Foreskin keratinocyte (primary cell): ENCODE measurements at places on chromosomes 3 and 15. TPM values are rescaled to one million over a fixed set of nuclear protein-coding genes. Genes with fewer than 3 reads are reported as not detected.

GRCh38 chr3:177257625-177258024 lies 60.3 kb upstream of the TBL1XR1 start:
- DNase-seq: no peak

GRCh38 chr15:49604625-49605409 lies 15.8 kb downstream of the FAM227B start:
- no peak for DNase-seq

GPX1 gene
- total RNA-seq: 452 and 487 TPM in 2 replicates

- DNase-seq: no peak
These were observed 308.5 kb upstream of the ROPN1 start for GRCh38 chr3:124300416-124300815.

GRCh38 chr3:64023861-64024223 lies 548 bp upstream of the PSMD6 start:
- no peak for DNase-seq

- DNase-seq: no peak
These were observed 171.1 kb upstream of the ICE2 start for GRCh38 chr15:60649845-60650548.

LIPH gene
- total RNA-seq: 0.03 and 0.07 TPM in 2 replicates

SLC27A2 gene
- total RNA-seq: 0.07 and 0.11 TPM in 2 replicates

- DNase-seq: no peak
These were observed 386.1 kb downstream of the PTPRG start for GRCh38 chr3:61947456-61947855.

FGF7 gene
- total RNA-seq: not detected in 2 replicates

DNA sequence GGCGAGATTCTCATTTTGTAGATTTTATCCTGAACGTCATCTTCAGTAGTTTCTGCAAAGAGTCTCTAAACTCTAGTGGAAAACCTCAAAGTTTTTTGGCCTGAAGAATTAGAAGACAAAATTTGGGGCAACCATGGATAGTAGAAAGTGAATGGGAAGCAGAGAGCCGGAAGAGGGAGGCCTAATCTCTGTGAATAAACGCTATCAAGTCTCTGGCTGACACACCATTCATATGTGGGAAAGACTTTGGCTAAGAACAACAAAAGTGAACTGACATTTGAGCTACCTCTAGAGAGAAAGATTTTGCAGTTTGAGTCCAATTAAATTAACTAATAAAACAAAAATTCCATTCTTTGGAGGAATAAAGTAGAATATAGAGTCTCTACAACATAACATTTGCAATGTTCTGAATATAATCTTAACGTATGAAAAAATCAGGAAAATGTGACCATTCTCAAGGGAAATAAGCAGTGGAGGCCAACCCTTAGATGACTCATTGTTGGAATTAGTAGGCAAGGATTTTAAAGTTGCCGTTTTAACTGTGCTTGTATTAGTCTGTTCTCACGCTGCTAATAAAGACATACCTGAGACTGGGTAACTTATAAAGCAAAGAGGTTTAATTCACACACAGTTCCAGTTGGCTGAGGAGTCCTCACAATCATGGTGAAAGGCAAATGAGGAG lies 184.6 kb downstream of the C3orf38 start:
- DNase-seq: no peak

DNA sequence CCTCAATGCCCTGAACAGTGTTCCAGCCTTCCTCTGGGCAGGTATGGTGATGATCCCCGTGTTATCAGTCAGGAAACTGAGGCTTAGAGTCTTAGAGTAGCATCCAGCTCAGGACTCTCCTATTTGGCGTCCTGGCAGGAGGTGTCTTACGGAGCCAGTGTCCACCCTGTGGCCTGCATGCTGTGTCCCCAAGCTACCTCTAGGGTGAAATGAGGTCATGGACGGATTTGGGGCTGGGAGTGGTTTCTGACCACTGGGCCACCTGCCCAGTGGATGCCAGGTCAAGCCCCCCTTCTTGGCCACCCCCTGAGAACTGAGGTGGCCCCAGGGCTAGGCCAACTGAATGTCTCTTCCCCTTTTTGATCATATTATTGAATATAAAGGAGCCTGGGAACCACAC lies 27.2 kb upstream of the SLC6A6 start:
- no peak for DNase-seq

DNA sequence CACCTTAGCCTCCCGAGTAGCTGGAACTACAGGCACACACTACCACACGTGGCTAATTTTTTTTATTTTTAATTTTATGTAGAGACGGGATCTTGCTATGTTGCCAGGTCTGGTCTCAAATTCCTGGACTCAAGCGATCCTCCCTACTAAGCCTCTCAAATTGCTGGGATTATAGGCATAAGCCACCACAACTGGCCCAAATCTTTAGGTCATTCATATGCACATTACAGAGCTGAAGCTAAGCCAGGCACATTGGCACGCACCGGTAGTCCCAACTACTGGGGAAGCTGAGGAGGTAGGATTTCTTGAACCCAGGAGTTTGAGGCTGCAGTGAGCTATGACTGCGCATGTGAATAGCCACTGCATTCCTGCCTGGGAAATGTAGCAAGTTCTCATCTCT lies 265.9 kb downstream of the ZMAT3 start:
- DNase-seq: no peak

RARRES1 gene
- total RNA-seq: not detected in 2 replicates

DNA sequence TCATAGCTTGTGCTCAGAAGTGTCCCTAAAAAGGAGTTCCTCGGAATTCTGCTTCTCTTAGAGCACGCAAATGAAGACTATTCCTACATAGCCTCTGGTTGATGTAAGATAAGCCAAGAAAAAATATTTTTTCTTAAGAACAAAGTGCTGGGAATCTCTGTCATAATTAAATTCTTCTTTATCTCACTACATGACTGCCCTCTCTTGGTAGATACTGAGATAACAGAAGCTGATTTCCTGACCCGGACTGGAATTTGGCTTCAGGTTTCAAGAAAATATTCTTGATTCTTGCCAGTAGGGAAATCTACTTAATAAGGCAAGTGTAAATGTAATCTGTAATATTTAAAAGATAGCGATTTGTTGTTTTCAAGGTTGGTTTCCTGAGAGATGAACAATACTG lies 31.3 kb upstream of the SETMAR start:
- DNase-seq: no peak

DNA sequence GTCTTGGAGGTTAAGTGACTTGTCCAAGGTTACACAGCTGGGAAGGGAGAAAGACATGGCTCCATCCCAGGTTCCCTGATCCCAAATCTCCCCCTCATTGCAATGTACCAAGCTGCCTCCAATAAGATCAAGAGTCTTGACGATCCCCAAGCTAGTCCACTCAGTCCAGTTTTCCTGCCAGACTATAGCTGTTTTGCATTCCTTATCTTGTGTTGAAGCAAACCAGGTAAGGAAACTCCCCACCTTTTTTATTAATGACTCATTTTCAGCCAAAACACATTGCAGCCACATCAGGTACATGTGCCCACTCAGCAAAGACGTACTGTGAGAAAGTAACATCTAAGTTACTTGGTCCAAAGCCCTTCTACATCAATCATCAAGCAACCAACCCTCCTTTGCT lies 41.9 kb downstream of the LIPC start:
- peak; percentile 97 for DNase-seq

- DNase-seq: no peak
These were observed 187.9 kb downstream of the GHSR start for GRCh38 chr3:172260381-172260780.

EPHA3 gene
- 0.04 TPM in 1 of 2 replicates, not detected in the other for total RNA-seq

SLC22A13 gene
- 0.17 and 0.21 TPM in 2 replicates for total RNA-seq

GRCh38 chr3:101836652-101837598 lies 12.4 kb upstream of the NFKBIZ start:
- DNase-seq: no peak

DNA sequence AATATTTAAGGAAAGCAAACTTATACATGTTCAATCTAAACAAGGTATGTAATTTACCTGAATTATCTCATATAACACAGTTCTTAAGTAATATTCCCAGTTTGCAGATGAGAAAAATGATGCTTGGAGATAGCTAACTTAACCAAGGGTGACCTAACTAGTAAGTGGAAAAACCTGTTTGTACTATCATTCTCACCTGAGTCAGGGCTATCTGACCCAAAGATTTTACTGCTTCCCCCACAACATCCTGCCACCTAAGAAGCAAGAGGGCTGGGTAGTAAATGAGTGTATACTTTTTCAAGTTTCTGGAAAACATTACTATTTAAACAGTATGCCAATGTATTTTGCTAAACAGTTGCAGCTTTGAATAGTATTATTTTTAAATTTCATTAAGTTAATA lies 10.6 kb downstream of the TP63 start:
- DNase-seq: peak; percentile 68

BOC gene
- 10.5 and 13.4 TPM in 2 replicates for total RNA-seq

ZNF662 gene
- 1.7 and 2.0 TPM in 2 replicates for total RNA-seq

GRCh38 chr15:63408524-63408923 lies 26.9 kb upstream of the CA12 start:
- DNase-seq: no peak

CCDC80 gene
- total RNA-seq: 24.5 and 25.0 TPM in 2 replicates

IL5RA gene
- not detected in 2 replicates for total RNA-seq

- DNase-seq: no peak
These were observed 135.1 kb upstream of the UBP1 start for GRCh38 chr3:33575311-33575710.

- DNase-seq: no peak
These were observed 80.9 kb upstream of the RASGRF1 start for GRCh38 chr15:79171320-79172031.

GRCh38 chr3:15153103-15153502 lies 52.9 kb upstream of the CAPN7 start:
- DNase-seq: no peak

RAD51 gene
- 19.8 and 22.4 TPM in 2 replicates for total RNA-seq

DNA sequence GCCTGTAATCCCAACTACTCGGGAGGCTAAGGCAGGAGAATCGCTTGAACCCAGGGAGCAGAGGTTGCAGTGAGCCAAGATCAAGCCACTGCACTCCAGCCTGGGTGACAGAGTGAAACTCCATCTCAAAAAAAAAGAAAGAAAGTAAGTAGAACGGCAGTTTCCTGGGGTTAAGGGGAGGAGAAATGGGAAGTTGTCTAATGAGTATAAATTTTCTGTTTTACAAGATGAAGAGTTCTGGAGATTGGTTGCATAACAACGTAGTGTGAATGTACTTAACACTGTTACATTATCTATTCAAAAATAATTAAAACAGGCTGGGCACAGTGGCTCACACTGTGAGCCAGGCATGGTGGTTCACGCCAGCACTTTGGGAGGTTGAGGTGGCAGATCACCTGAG lies 45.4 kb downstream of the GRK7 start:
- DNase-seq: no peak

DNA sequence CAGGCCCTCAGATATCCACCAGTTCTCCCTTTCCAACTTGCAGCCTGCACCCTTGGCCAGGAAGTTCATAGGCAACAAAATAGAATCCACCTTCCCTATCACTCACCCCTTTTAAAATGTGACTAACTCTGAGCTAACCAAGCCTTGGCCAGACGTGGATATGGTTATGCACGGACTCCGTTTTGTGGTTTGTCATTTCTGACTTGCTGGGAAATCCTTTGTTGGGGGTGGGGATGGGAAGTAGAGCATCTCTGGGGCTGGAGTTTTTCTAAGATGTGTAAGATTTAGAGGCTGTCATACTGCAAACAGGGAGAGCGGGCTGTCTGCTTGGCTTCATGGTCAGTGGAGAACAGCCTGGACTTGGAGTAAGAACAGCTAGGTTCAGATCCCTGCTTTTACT lies 62.6 kb downstream of the SMAD3 start:
- peak; percentile 98 for DNase-seq

- DNase-seq: no peak
These were observed 26.2 kb downstream of the KIF7 start for GRCh38 chr15:89628806-89629715.

SPTBN5 gene
- 0.63 and 1.4 TPM in 2 replicates for total RNA-seq

DNA sequence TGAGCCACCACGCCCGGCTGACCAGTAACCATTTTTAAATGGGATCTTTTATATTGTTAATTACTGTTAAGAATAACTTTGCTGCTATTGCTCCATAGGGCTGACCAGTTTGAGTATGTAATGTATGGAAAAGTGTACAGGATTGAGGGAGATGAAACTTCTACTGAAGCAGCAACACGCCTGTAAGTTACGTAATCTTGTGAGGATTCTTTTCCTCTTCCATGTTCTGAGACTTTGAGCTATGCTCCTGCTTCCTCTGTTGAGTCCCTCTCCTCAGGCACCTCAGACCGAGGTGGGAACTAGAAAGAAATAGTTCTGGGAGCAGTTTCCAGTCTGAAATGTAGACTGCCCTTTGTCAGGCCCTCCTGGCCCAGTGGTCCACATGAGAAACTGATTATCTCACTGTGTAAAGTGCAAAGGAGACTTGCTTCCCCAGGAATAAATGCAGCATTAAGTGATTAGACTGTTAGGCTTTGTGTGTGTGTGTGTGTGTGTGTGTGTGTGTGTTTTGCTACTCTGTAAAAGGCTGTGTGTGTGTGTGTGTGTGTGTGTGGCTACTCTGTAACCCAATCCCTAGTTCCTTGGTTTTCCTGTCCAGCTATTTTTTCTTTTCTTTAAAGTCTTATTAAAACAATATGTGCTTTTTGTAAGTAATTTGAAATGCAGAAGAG lies 5.2 kb downstream of the POLR2H start:
- no peak for DNase-seq

DNA sequence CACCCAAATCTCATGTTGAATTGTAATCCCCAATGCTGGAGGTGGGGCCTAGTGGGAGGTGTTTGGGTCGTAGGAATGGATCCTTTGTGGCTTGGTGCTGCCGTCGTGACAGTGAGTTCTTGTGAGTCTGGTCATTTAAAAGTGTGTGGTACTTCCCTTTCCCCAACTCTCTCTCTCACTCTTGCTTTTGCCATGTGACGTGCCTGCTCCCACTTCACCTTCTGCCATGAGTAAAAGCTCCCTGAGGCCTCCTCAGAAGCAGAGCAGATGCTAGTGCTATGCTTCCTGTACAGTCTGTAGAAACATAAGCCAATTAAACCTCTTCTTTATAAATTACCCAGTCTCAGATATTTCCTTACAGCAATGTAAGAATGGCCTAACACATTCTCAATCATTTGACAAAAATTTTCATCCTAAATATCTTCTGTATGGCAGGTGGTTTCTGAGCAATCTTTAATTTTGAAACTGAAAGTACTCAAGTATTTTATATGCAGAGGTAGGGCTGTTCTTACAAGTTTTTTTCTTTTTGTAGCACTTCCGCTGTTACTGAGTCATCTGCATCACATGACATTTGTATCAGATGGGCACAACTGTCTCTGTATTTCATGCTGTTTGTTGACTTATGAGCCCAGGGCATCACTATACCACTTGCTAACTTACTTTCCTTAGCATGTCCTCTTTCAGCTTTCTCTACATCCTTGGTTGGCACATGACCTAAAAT lies 8.8 kb downstream of the RPL39L start:
- peak; percentile 57 for DNase-seq

GRCh38 chr3:52350416-52350815 lies 34.3 kb downstream of the DNAH1 start:
- no peak for DNase-seq
